HFF-Myc (cell line): ENCODE measurements at places on chromosomes 13 and 19.
A peak's percentile ranks its signal among the peaks of the same experiment; 100 is the strongest.

- DNase-seq, result no peak
Observed at GRCh38 chr19:18490728-18491127, 31.1 kb downstream of the ELL start.

- DNase-seq, result no peak
Observed at GRCh38 chr19:15636026-15636425, 4.7 kb upstream of the CYP4F3 start.

DNA sequence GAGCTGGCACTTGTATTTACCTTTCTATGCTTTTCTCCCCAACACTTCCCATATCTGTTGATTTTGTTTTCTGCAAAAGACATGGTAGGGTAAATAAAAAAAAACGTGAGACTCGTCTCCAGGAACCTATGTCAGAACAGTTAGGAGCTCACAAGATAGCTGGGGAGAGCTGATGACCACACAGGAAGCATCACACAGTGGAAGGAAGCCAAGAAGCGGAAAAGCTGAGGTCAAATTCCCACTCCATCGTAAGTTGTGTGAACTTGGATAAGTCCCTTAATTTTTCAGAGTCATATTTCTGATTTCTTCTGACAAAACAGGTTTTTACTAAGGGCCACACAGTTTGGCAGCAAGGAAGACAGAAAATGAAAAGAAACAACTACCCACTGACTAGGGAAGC, 199.6 kb downstream of the KLF5 start:
- DNase-seq, result no peak

DNA sequence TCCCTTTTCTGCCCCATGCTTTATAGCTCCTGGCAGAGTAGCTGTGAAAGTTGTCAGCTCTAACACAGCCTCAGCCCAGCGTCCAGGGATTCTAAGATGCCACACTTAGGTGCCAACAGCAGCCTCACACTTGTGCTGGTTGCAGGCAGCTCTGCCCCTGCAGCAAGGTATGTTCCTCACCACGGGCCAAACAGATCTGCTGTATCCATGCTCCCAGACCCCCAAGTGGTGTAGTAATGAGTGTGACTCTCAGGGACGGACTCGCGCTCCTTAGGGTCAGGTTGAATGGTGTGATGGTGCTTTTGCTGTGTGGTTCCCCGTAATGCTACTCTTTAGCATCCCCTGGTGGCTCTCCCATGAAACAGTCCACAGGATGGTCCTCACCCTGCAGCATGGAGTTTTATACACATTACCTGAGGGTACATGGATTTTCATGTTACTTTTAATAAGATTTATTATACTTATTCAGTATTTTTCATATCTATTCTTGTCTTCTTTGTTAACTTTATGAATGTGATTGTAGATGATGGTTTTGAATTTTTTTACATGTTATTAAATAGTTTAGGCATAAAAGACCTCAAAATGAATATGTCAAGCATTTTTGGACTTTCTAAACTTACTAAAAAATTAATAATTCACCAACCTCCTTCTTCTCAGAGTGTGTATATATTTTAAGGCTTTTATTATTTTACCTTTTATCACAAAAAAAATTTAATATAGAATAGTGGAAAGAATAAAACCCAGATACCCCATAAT, 232.5 kb downstream of the SLC7A1 start:
- peak; percentile 46 for DNase-seq
